Stimulated activated naive CD4-positive, alpha-beta T cell (primary cell): ENCODE measurements at places on chromosomes 7 and 10.

DNA sequence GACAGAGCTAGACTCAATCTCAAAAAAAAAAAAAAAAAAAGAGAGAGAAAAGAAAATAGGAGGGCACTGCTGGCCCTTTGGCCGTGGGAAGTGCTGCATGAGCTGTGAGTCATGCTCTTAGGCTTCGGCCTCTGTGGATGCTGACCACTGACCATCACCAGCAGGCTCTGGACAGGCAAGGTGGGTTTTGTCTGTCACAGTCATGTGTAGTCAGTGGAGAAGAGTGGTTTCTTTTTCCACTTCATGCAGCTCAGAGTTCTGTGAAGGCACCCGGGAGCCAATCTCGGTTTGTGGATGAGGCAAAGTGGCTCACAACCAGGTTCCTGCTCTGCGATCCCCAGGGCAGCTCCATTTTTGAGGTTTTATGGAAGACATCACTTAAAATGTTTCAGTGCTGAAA, 58.1 kb downstream of the PRTFDC1 start:
- DNase-seq: no peak

DNA sequence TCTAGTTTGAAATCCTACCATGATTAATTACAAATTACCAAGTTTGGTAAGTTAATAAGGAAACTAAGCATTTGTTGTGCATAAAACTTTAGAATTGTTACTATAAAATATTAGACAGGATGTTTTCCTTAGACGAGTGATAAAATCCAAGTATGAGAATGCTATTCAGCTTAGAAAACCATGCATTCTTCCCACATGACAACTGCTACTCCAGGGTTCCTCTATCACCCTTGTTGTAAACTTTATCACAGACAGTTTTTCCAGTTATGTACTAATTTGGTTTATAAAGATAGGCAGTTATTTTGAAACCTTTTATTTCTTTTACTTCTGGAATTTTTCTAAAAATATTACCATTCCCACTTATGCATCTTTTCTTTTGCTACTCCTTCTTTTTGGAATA, 52.0 kb downstream of the SIRT1 start:
- no peak for DNase-seq

GRCh38 chr7:74216361-74216761, 6.6 kb downstream of the LAT2 start:
- no peak for DNase-seq

DNA sequence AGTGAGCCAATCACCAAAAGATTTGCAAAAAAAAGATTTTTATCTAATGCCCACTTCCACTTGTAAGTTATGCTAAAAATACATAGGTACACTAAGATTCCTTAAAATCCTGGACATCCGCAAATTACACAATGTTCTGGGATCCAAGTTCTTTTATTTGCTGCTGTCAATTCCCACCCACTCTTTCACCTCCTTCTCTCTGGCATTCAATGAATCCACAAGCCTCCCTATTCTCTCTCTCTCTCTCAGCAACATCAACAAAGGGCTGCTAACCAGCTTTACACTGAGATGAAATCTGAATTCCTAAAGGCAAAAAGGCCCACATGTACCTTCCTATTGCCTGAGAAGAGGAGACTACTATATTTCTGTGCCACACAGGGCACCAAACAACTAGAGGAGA, 99.9 kb downstream of the ARMH3 start:
- no peak for DNase-seq

- DNase-seq: no peak
Observed at GRCh38 chr10:96390460-96390864, 31.7 kb upstream of the OPALIN start.
